ENCODE measurements at places on chromosomes 3 and 15.

GRCh38 chr15:65927545-65927944, 58.3 kb downstream of the RAB11A start:
- no peak for DNase-seq

GRCh38 chr15:60128000-60128376, 123.9 kb downstream of the FOXB1 start:
- no peak for DNase-seq

DNA sequence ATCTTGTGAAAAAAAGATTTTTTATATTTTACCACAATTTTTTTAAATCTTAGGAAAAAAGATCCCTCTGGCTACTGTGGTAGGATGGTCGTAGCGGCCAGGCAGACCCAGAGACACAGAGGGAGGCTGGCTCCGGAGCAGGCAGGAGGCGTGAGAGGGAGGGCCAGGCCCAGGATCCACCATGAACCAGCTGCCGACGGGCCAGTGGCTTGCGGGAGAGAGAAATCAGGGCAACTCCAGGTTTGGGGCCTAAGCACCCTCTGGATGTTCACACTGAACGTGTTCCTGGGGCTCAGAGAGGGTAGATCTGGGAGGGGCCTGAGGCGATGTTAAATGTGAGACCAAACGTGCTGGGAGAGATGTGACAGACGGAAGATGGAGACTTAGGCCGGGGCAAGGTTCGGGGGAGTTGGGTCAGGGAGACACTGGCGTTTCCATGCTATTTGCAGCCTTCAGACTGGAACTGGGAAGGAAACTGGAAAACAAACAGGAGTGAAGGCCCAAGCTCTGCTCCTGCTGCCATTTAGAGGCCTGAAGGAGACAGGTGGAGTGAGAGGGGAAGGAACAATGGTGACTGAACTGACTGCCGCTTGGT, 1.6 kb upstream of the VILL start:
- no peak for DNase-seq

GRCh38 chr15:69753867-69754266, 301.2 kb downstream of the RPLP1 start:
- no peak for DNase-seq

- no peak for DNase-seq
Observed at GRCh38 chr15:66097151-66098021, 156.2 kb downstream of the MEGF11 start.

GRCh38 chr3:151268267-151269235, 9.8 kb downstream of the P2RY14 start:
- peak; percentile 62 for DNase-seq

GRCh38 chr3:74845081-74845480, 230.6 kb upstream of the CNTN3 start:
- DNase-seq, result no peak

- DNase-seq, result no peak
Observed at GRCh38 chr15:87211547-87211946, 1045.0 kb downstream of the NTRK3 start.

DNA sequence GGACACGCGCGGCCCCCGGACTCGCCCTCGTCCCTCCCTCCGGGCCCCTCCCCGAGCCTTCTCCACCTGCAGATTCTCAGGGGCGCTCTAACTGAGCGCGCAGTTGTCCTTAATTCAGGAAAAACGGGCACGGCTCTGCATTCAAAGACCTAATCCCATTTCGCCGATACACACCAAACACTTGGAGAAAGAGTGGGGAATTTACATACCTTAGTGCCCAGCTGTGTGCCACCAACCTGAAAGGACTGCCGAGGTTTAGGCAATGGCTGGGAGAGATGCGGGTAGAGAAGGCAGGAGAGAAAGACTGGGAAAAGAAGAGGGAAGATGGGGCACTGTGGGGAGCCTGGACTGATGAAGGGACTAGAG, 21.8 kb downstream of the IGDCC3 start:
- DNase-seq, result no peak

DNA sequence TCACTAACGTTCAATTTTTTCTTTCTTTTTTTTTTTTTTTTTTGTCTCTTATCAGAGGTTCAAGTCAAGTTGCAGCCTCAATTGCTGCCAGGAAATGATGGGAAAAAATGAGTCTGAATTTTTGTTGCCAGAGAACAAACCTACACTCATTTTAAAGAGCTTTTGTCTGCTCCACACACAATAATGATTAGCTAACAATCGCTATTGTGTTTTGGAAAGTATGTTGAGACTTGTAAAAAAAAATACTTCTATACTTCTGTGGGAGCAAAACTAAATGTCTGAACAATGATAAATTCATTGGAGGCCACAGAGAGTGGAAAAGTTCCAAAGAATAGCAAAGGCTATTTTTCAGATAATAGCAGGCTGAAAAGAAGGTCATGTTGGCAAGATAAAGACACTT, 176.3 kb upstream of the LMCD1 start:
- no peak for DNase-seq

DNA sequence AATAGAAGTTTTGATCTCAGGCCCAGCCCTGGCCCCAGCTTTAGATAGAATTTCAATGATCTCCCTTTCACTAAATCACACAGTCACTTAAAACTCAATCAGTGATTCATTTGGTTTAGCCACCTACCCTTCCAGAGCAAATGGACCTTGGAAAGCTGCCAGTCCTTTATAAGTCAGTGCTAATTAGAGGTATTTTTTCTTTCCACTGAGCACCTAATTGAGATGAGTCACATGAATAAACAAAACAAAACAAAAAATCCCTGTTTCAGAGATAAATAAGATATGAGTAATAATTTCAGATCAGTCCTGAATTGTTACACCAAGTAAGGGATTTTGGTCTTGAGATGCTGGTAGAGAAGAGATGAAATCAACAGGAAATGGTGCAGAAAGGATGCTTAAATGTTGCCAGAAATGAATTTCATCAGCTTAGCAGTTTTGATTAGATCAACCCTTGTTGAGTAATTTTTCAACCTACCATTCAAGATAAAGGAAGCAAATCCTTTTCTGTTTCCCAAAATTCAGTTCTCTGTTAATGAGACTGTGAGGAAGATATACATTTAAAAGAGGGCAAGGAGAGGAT, 352.0 kb upstream of the COL8A1 start:
- DNase-seq, result no peak

DNA sequence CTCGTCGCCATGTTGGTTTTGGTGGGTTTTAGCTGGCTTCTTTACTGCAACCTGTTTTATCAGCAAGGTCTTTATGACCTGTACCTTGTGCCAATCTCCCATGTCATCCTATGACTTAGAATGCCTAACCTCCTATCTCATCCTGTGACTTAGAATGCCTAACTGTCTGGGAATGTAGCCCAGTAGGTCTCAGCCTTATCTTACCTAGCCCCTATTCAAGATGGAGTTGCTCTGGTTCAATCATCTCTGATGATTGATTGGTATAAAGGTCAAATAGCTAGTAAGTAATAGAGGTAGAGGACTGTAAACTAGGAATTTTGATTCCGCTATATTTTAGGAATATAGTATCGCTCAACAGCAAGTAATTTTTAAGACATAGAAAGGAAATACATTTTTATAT, 1.3 kb upstream of the ACKR2 start:
- no peak for DNase-seq

- DNase-seq, result peak; percentile 39
Observed at GRCh38 chr3:122563717-122564025, 429 bp downstream of the PARP9 start.

- no peak for DNase-seq
Observed at GRCh38 chr3:14285548-14285925, 106.9 kb downstream of the LSM3 start.

GRCh38 chr15:86154705-86155104, 75.0 kb downstream of the AGBL1 start:
- DNase-seq, result no peak

- DNase-seq, result peak; percentile 14
Observed at GRCh38 chr15:95300958-95301357, 1029.5 kb upstream of the NR2F2 start.

- DNase-seq, result no peak
Observed at GRCh38 chr3:171831936-171832335, 11.2 kb upstream of the TMEM212 start.

DNA sequence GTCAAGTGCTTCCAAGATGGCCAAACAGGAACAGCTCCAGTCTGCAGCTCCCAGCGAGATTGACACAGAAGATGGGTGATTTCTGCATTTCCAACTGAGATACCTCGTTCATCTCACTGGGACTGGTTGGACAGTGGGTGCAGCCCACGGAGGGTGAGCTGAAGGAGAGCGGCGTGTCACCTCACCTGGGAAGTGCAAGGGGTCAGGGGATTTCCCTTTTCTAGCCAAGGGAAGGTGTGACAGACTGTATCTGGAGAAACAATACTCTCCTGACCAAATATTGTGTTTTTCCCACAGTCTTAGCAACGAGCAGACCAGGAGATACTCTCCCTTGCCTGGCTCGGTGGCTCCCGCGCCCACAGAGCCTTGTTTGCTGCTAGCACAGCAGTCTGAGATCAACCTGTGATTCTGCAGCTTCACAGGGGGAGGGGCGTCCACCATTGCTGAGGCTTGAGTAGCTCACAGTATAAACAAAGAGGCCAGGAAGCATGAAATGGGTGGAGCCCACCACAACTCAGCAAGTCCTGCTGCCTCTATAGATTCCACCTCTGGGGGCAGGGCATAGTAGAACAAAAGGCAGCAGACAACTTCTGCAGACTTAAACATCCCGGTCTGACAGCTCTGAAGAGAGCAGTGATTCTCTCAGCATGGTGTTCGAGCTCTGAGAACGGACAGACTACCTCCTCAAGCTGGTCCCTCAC, 293.5 kb upstream of the SUCLG2 start:
- peak; percentile 2 for DNase-seq

GRCh38 chr15:31049111-31049510, 52.4 kb downstream of the TRPM1 start:
- DNase-seq, result no peak

GRCh38 chr3:116741467-116741866, 31.9 kb downstream of the TUSC7 start:
- DNase-seq, result no peak

- no peak for DNase-seq
Observed at GRCh38 chr15:98666441-98666840, 18.1 kb downstream of the IGF1R start.

- no peak for DNase-seq
Observed at GRCh38 chr15:31824024-31824423, 206.3 kb upstream of the CHRNA7 start.

DNA sequence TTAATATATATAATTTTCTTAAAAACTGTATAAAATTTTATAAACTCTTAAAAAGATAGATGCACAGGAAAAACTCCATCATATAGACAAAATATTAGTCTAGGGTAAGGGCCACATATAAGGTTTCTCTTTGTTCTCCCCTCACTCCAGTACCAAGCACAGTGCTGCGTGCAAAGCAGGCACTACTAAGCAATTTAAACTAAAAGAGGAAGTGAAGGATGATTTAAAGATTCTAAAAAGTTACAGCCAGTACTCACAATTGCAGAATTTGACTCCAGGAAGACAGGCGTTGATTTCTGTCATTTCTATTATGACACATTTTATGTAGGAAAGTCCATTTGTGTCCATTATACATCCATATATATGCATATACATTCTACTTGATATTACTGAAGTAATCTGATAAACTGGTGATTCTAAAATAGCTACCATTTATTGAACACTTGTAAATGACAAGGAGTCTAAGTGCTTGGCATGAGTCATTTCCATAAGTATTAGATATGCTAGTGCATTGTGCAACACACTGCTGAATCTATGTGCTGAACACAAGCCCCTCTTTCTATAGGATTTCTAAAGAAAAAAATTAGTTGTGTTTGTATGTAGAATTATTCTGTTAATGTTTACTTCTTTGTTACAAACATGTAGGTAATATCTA, 785.5 kb upstream of the ARRDC4 start:
- no peak for DNase-seq

DNA sequence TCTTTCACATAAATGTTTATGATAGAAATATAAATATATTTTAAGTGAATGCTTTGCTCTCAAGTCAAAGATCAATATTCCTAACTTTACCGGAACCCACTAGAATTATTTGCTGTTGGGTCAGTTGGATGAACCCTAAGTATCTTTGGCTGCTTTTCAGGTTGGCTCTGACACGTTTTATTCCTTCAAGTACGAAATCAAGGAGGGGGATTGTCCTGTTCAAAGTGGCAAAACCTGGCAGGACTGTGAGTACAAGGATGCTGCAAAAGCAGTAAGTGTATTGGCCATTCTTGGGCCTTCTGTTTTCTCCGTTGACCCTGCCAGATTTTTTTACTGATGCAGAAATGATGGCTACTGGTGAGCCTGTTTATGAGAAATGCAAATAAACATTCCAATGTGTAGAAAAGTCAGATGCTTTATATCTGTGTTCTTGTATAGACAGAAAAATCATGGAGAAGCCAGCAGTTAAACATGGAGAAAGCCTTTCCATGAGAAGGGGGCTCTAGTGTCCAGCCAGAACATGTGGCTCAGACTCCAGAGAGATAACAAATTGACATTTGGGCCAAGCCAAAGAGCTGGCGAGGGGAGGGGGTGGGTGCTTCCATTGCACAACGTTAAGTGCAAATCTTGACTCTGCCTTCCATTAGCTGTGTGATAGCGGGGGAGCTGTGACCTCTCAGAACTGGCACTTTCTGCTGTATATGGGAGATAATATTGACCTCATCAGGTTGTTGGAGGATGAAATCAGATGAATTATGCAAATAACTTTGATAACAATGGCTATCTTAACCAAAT, 3.0 kb downstream of the KNG1 start:
- DNase-seq, result no peak

DNA sequence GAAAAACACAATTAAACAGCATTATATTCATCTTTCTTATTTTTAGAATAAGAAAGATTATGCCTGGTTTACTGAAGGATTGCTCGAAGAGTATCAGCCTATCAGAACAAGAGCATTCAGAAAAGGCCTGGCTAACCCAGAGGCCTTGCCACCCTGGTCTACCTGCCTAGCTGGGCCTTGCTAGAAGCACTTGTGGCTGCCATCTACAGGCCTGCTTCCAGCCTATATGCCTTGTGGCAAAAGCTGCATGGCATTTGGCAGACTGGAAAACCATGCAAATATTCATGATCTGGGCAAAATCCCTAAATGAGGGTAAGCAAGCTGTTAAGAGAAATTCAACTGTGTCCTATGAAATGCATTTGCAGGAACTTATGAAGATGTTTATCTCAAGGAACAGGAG, 9.3 kb upstream of the ATP13A4 start:
- DNase-seq, result peak; percentile 8

- DNase-seq, result no peak
Observed at GRCh38 chr3:121295979-121296378, 249.8 kb downstream of the POLQ start.

DNA sequence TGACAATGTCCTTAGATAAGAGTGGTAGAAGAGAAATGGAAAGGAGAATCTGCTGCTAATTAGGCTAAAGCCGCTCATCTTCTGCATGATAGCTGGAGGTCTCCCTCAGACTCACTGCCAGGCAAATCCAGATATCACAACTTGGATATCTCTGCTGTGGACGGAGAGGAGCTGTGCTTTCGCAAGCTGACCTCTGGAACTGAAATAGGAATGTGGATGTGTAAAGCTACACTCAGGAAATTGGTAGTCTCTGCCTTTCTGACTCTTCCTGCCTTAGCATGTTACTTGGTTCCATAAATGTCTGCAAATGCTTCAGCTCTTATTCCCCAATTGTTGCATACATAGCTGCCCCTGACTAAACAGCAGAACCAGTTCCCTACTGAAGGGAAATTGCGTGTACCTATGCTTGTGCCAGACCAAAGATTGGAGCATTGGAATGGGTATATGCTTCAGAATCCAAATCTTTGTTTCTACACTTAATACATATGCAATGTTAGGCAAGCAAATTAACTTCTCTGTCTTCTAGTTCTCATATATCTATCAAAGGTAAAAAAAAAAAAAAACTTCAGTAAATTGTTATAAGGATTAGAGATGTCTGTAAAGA, 74.7 kb upstream of the ROBO2 start:
- no peak for DNase-seq

- DNase-seq, result no peak
Observed at GRCh38 chr3:123072564-123072963, 5.7 kb downstream of the PDIA5 start.

All from activated CD4-positive, alpha-beta T cell treated with anti-CD3 and anti-CD28 coated beads, Interleukin-10, Interleukin-2, amounts not matched to agents 100 ng/mL and 50 ng/mL, durations not matched to agents 16 hours and 8 hours (primary cell).